Ovary (tissue), 10 donors: ENCODE measurements at places on chromosomes 3 and 15. TPM values are rescaled to one million over a fixed set of nuclear protein-coding genes. Genes with fewer than 3 reads are reported as not detected.

The FANCD2OS gene
- total RNA-seq = not detected

DNA sequence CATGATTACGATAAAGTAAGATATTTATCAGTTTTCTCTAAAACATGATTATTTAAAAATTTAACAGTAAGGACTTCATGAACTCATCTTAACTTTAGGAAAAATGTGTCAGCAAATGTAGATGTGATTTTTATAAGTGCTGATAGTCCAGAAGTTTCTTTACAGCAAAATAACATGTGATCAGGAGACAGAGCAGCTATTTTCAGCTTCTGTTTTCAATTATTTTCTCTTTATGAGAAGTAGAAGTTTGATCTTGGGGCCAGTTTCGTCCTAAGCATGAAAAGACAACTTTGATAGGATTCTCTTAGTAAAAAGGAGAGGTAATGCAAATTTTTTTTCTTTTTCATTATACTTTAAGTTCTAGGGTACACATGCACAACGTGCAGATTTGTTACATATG, 96.5 kb upstream of the TSPAN3 start:
- no peak for DNase-seq

GRCh38 chr3:145981056-145981455, 179.9 kb downstream of the PLOD2 start:
- DNase-seq = no peak

The GRM7 gene
- not detected for total RNA-seq

- no peak for DNase-seq
These were observed 20.3 kb downstream of the FAM98B start for GRCh38 chr15:38474155-38474757.

- no peak for DNase-seq
These were observed 21.0 kb downstream of the DUOX2 start for GRCh38 chr15:45093013-45093412.

The RTP1 gene
- total RNA-seq = not detected

DNA sequence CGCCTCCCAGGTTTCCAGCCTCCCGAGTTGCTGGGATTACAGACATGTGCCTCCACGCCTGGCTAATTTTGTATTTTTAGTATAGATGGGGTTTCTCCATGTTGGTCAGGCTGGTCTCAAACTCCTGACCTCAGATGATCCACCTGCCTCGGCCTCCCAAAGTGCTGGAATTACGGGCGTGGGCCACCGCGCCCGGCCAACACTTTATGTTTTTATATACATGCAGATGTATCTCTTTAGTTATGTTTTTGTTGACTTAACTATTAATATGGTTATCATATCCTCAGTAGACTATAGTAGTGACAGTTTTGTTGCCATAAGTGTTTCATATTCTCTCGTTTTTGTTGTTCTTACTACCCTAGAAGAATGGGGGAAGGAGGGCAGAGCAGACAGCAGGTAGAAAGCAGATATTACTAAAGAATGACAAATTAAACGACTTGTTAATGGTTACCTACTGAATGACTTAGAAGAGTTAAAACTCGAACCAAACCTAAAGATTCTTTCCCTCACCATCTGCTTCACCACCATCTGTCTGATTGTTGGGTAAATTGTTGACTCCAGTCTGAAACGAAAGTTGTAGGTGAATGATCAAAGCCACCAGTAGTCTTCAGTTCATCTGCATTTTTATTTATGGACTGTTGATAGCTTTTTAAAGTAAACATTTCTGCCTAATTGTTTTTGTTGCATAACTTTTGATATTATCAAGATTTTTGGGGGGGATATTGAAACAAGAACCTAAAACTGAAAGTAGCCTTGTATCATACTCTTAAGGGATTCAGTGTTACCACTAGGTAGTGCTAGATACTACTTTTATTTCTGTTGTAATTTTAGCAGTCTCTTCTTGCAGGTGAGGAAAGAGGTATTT, 89.3 kb downstream of the RASA2 start:
- DNase-seq = no peak
